ENCODE measurements at places on chromosomes 1 and 21.

GRCh38 chr1:11714831-11715575, 20.9 kb upstream of the AGTRAP start:
- DNase-seq, result peak; percentile 39

DNA sequence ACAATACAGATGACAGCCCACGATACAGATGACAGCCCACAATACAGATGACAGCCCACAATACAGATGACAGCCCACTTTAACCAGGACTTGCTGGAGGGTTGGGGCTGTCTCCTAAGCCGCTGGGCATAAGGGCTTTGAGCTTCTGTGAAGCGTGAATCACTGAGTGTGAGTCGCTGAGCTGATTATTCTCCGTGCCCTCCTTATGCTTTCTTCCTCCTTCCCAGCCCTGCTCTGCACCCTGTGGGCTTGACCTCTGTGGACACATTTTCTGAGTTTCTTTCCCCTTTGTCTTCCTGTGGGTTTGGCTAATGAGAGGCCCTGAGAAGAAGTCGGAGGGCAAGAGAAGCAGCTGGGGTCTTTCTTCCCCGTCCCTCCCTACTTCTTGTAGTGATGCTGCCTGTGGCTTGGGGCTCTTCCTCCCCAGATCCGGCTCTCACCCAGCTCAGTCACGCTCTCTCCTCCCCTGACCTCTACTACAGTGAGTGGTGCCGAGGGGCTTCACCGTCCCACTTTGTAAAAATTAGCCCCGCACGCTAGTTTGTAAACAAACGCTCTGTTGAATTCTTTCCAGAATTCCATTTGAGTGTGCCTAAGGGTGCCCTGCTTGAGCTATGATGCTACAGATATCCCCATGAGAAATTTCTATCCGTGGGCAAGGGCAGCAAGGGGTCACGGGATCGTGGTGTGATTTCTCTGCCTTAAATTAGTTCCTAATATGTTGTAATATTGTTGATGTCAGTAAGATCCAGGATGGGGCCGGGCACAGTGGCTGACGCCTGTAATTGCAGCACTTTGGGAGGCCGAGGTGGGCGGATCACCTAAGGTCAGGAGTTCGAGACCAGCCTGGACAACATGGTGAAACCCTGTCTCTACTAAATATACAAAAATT, 46.4 kb upstream of the SOD1 start:
- no peak for DNase-seq

- DNase-seq, result no peak
These were observed 47.5 kb upstream of the LPAR3 start for GRCh38 chr1:84940481-84940880.

DNA sequence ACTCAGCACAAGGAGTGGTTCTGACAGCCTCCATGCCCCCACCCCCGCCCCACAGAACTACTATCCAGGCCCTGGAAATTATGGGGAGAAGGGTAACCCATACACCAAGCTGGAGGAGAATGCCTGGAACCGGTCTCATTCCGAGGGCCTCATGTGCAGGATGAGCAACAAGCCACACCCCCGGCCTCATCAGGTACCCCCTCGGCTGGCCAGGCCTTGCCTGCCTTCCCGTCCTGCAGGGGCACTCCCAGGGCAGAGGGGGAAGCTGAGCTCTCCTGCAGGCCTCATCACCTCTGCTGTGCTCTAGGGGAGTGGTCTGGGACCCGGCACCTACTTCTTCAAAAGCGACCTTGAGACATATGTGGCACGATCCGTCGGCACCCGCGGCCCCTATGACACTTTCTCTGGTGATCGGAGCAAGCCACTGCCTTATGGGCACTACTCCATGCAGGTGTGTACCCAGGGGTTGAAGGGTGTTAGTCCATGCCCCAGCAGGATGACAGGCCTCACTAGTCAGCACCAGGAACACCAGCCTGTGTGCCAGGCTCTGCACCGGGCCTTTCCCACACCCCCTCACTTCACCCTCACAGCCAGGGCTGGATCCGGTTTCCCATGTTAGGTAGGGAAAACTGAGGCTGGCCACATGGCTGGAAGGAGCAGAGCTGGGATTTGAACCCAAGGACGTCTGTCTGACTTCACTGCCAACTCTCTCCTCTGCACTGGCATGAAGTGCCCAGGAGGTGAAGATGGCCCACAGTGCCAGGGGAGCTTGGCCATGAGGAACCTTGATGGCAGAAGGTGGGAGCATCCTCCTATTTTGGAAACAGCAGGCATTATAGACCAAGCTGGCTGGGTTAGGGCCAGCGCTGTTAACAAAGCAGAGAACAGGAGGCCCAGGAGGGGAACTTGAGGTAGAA, 10.9 kb upstream of the TTC22 start:
- DNase-seq, result no peak

DNA sequence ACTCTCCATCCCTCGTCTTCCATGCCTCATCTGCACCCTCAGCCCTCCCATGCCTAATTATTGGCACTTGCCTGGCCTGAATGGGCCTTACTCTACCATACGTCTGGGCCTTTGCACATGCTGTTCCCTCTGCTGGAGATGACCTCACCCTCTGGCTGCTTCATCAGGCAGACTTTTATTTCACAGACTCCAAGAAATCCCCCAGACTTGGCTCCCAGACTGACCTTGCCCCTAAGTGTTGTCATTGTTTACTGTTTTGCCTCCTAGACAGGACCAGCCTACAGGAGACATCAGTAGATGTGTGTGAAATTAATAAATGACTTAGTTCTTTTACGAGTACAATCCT, 5.2 kb upstream of the AHDC1 start:
- DNase-seq, result no peak

GRCh38 chr1:109134423-109134822, 20.5 kb downstream of the ELAPOR1 start:
- DNase-seq, result peak; percentile 10

- DNase-seq, result no peak
These were observed 81.3 kb upstream of the KAZN start for GRCh38 chr1:14516974-14517840.

DNA sequence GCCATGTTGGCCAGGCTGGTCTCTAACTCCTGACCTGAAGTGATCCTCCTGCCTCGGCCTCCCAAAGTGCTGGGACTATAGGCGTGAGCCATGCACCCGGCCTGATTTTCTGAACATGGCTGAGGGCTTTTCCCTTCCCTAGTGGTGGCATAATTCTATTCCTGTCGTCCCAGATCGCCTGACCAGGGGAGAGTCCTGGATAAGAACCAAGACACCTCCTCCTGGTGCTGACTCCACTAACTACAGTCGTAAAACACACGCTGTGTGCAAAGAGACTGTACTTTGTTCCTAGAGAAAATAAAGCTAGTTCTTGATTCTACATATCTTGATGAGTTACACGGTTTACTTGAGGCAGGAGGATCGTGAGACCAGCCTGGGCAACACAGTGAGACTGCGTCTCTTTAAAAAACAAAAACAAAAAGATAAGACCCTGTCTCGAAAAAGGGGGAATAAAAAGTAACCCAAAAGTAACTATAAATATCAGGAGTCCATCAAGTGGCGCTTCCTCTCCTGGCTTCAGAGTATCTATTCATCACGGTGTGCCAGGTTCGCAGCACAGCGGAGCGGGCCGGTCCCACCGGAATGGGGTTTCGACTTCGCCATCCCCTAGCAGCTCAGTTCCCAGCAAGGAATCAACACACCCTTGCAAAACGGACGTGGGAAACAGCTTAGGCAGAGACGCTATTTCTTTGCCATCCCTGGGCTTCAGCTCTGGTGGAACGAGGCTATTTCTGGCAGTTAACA, 973 bp downstream of the SDF4 start:
- DNase-seq, result no peak

- DNase-seq, result no peak
These were observed 38.9 kb upstream of the HMGB4 start for GRCh38 chr1:33824971-33825370.

DNA sequence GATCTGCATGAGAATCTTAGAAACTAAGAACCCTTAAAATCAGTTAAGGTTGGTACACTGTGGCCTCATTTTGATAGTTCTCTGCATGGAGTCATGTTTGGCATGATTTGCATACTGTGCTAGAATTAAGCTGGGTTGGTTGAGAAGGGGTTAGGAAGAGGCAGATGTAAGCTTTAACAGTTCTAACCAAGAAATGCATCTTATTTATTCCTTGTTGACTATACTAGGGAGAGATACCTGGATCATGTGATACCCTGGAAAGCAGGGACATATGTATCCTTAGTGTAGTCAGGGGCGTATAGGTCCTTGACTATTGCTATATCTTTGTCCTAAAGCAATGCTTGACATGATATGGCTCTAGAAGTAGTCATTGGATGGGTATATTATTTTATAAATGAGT, 41.0 kb downstream of the CDC42 start:
- DNase-seq, result no peak
